ENCODE measurements at places on chromosomes 1 and 21.

- no peak for DNase-seq
Measured at GRCh38 chr1:1132042-1132950, 16.4 kb upstream of the C1orf159 start.

GRCh38 chr21:17679002-17679600 is 66.4 kb upstream of the BTG3 start:
- DNase-seq, result peak; percentile 58

DNA sequence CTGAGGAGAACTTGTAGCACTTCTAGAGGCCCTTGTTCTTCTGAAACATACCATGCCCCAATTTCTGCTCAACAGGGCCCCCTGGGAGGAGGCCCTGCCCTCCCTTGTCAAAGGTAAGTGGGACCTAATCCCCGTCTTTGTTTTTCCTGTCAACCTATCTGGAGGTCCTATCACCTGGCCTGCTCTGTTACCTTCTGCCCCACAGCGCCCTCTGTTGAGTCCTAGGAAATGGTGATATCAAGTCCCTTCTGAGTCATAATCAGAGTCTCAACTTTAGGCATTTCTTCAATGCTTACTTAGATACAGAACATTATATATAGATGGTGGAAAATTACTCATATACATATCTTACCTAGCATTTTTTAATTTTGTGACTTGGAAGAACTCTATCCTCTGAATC is 28.2 kb upstream of the FCRL4 start:
- DNase-seq, result no peak

- DNase-seq, result peak; percentile 27
Measured at GRCh38 chr1:22969304-22969709, 3.4 kb downstream of the LACTBL1 start.

GRCh38 chr1:212680680-212681389 is 18.8 kb downstream of the BATF3 start:
- DNase-seq, result no peak

DNA sequence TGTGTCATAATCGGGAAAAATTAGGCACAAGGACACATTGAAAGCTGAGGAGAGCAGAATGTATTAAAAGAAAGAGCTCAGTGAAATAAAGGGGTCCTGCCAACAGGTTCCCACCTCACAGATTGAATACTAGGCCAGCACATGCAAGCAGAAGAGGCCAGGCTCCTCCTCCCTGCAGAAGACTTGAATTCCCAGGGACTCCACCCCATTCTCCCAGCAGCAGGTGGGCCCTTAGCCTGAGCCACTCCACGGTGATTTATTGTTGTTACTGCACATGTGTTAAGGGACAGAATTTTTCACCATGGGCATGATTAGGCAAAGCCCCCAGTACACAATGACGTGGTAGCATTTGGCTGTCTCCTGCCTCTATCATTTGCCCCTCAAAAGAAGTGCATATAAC is 1844.7 kb downstream of the NCAM2 start:
- no peak for DNase-seq
